ENCODE measurements at places on chromosomes 7 and 10. TPM values are rescaled to one million over a fixed set of nuclear protein-coding genes. Genes with fewer than 3 reads are reported as not detected.

GRCh38 chr7:95330204-95330960 is 6.0 kb upstream of the PON1 start:
- peak overlapping the region; percentile 56 for H3K27ac ChIP-seq
- peaks cover 6% of the 10 kb centered on the region for H3K4me1 ChIP-seq
- H3K4me3 ChIP-seq: peak overlapping the region; percentile 60
- peaks cover 2% of the 10 kb centered on the region for H3K36me3 ChIP-seq
- peaks cover 12% of the 10 kb centered on the region for H3K27me3 ChIP-seq

ACTL6B gene
- not detected for total RNA-seq

GRCh38 chr10:101967119-101967518 is 88.9 kb downstream of the ARMH3 start:
- no peak for DNase-seq
- H3K27ac ChIP-seq: no peak overlapping the region
- H3K36me3 ChIP-seq: peaks cover 27% of the 10 kb centered on the region
- peaks cover 27% of the 10 kb centered on the region for H3K4me1 ChIP-seq
- no peak overlapping the region for H3K4me3 ChIP-seq

DNA sequence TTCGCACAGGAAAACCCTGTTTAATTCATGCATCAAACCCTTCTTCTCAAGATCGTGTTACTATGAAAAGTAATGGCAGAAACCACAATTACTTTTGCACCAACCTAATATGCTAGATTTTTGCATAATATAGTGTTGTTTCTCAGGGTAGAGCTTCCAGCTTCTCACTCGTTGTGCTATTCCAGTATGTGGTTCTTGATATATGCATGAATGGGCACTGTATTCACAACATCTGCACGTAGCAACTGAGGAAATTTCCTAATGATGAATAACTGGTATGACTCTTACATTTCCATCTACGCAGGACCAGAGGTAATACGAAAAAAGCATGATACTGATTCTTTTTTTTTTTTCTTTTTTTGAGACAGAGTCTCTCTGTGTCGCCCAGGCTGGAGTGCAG is 326.6 kb upstream of the GALNT17 start:
- DNase-seq: no peak
- no peak overlapping the region for H3K27ac ChIP-seq
- H3K36me3 ChIP-seq: no peaks in the 10 kb centered on the region
- H3K4me1 ChIP-seq: no peaks in the 10 kb centered on the region
- no peak overlapping the region for H3K4me3 ChIP-seq

DNA sequence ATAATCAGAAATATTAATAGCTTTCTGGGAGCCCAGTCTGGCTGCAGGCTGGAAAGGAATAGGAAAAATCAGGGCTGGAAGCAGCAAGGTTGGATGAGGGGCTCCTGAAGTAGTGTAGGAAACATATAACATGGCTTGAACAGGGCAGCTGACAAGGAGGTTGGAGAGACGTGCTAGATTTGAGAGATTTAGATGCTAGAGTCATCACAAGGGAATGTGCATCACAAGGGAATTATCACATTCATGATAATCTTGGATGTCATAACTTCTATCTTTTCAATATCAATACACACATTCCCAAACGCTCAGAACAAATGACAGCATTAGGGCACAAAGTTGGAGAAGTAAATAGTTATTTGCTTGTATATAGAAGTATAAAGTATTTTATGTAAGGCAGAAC is 120.9 kb upstream of the EGFR start:
- H3K4me1 ChIP-seq: no peaks in the 10 kb centered on the region
- H3K27ac ChIP-seq: no peak overlapping the region
- no peak overlapping the region for H3K4me3 ChIP-seq
- H3K36me3 ChIP-seq: no peaks in the 10 kb centered on the region
- H3K27me3 ChIP-seq: peaks cover 9% of the 10 kb centered on the region
- DNase-seq: no peak

DNA sequence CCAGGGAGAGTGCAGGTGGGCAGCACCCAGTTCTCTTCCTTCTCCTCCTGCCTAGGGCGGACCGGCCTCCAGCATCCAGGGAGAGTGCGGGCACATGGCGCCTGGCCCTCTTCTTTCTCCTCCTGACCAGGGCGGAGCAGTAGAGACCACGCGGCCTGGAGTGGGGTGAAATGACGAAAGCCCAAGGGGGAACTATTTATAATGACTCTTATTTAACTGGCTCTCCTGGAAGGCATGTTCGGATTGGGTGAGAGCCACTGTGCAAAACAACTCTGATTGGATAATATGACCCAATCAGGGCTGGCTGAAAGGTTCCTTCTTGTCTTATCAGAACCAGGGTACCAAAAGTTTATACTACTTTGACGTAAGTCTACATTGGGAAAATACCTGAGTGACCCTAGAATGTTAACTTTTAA is 63.1 kb downstream of the ZNF37A start:
- H3K36me3 ChIP-seq: no peaks in the 10 kb centered on the region
- H3K4me1 ChIP-seq: no peaks in the 10 kb centered on the region
- H3K4me3 ChIP-seq: no peak overlapping the region

DNA sequence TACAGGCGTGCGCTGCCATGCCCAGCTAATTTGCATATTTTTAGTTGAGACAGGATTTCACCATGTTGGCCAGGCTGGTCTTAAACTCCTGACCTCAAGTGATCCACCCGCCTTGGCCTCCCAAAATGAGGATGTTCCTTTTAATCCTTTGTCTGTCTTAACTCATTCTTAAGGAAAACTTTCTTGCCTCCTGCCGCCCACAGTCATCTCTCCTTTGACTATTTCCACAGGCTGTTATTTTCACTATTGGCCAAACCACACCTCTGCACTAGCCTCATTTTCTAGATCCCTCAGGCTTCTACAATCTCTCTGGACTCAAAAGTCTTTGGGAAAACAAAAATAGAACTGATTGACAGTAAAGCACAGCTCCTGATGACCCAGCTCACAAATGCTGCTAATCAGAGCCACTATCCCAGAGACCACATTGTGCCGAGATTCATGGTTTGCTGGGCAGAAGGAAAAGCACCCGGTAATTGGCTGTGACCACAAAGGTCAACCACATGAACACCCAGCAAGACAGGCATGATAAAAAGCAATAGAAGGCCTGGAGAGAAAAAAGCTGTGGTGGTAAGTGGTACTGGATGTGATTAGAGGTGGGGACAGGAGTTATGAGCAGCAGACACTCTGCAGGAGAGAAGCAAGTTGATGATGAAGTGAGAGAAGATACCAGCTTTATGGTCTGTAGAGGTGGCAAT is 44.1 kb upstream of the ZNRF2 start:
- no peak for DNase-seq
- no peaks in the 10 kb centered on the region for H3K36me3 ChIP-seq
- H3K4me1 ChIP-seq: peaks cover 18% of the 10 kb centered on the region

DNA sequence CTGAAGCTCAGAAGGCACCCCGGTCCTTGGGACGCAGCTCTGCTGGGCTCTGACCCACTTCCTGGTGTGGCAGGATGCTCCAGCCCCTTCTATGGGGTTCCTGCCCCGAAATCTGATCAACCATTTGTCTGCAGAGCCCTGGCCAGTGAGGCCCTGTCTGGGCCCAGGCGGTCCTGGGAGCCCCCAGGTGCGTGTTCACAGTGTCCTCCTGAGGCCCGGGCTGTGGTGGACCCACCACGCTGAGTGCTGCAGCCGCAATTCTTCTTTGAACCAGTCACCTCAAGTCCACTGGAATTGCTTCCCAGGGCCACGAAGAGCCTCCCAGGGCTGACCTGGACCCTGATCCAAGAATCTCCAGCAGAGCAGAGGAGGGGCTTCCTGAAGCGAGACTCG is 19.1 kb downstream of the KNDC1 start:
- no peaks in the 10 kb centered on the region for H3K36me3 ChIP-seq
- no peak overlapping the region for H3K27ac ChIP-seq
- no peak overlapping the region for H3K4me3 ChIP-seq
- no peaks in the 10 kb centered on the region for H3K4me1 ChIP-seq
- DNase-seq: no peak

GRCh38 chr7:151808400-151809145 is 68.3 kb downstream of the PRKAG2 start:
- no peaks in the 10 kb centered on the region for H3K36me3 ChIP-seq
- no peak for DNase-seq
- H3K27ac ChIP-seq: no peak overlapping the region
- no peaks in the 10 kb centered on the region for H3K27me3 ChIP-seq

DENND2A gene
- not detected for total RNA-seq

DNA sequence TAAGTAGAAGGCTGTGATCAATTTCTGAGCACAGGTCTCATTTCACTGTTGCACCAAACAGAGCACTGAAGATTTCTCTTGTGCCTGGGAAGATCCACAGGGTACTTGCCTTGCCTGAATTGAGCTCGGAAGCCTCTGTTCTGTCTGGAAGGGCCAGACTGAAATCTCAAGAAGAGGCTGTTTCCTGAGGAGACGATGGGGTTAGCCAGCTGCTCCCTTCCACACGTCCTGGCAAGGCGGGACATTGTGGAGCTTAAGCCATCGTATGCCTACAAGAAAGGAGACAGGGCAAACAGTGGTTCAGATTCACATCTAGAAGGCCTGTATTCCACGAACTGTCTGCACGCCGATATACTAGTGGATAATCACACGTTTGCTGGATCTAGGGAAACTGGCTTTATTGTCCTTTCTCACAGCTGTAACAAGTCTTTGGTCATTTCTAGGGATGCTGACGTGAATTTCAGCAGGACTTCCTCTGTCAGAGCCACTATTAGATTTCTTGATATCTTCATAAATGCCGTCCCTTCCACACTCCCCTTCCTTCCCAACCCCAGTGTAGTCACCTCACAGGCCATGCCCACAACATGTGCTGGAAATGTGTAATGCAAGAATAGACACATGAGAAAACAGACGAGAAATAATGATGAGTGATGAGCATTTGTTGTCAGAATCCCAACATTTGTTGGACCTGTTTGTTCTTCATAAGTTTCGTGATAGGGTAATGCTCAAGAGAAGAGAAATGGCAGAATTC is 137.2 kb upstream of the RSU1 start:
- no peak overlapping the region for H3K4me3 ChIP-seq
- no peak for DNase-seq
- H3K27ac ChIP-seq: no peak overlapping the region
- no peaks in the 10 kb centered on the region for H3K27me3 ChIP-seq
- no peaks in the 10 kb centered on the region for H3K36me3 ChIP-seq

GRCh38 chr7:93014410-93014809 is 103.4 kb downstream of the SAMD9 start:
- no peak for DNase-seq
- peaks cover 13% of the 10 kb centered on the region for H3K4me1 ChIP-seq
- H3K27me3 ChIP-seq: peaks cover 7% of the 10 kb centered on the region
- no peak overlapping the region for H3K4me3 ChIP-seq
- H3K36me3 ChIP-seq: no peaks in the 10 kb centered on the region

PRSS2 gene
- total RNA-seq: not detected

PARG gene
- 29.9 TPM for total RNA-seq

DNA sequence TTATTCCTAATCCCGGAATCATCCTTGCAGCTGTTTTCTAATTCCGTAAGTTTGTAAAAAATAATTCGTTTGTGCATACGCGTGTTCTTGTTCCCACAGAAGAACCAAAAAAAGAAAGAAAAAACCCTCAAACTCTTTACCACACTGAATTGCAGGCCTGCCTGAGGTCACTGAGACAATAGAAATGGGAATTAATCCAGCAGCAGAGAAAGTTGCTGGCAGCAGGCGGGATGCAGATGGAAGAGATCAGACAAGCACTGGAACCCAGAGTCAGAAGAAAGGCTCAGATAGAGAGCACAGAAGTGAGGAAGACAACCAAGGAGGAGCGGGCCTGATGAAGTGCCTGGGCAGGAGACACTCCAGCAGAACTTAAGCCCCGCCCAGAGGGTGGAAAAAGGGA is 141.5 kb upstream of the VWC2 start:
- DNase-seq: no peak
- H3K36me3 ChIP-seq: no peaks in the 10 kb centered on the region
- no peak overlapping the region for H3K27ac ChIP-seq
- H3K4me3 ChIP-seq: no peak overlapping the region
- H3K4me1 ChIP-seq: no peaks in the 10 kb centered on the region

DNA sequence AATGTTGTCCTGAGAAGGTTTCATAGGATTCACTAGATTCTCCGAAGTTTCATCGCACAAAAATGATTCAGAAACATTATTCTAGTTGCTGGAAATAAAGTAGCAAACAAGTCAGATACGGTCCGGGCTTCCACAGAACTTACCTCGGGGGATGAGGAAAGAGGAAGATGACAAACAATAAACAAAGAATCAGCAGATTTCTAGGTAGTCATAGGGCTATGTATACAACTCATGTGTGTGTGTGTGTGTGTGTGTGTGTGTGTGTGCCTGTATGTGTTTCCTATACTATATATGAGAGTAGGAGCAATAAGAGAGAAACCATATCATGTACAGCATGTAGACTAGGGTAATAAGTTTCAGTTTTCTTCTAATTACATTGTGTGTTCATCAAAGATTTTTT is 16.5 kb downstream of the TMEM236 start:
- H3K27ac ChIP-seq: no peak overlapping the region
- H3K4me1 ChIP-seq: no peaks in the 10 kb centered on the region
- H3K27me3 ChIP-seq: no peaks in the 10 kb centered on the region

NCF1 gene
- 1.8 TPM for total RNA-seq

DNA sequence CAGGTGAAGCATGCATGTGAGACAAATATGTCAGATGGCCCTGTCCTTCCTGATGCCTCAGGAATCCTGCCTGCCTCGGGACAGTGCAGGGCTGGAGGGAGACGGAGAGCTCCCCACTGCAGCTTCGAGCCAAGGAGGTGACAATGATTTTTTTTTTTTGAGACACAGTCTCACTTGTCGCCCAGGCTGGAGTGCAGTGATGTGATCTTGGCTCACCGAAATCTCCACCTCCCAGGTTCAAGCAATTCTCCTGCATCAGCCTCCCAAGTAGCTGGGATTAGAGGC is 68.8 kb downstream of the OAT start:
- DNase-seq: no peak
- H3K4me3 ChIP-seq: no peak overlapping the region
- peaks cover 7% of the 10 kb centered on the region for H3K4me1 ChIP-seq

DNA sequence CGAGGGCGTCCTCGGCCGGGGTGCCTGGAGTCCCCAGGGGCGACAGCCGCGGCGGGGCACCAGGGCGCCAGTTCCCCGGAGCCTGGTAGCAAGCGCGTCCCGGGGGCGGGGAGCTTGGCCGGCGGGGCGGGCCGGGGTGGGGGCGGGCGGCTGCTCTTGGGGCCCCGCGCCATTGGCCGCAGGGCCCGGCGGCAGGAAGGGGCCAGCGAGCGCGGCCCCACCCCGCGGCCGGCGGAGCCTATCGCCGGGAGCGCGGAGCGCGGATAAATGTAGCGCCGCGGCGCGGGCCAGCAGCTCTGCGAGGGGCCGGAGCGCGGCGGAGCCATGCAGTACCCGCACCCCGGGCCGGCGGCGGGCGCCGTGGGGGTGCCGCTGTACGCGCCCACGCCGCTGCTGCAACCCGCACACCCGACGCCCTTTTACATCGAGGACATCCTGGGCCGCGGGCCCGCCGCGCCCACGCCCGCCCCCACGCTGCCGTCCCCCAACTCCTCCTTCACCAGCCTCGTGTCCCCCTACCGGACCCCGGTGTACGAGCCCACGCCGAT is at the start of gene HHEX:
TSS of gene HHEX (plus strand) at position 293 of the 548 bp plus-strand sequence. CDS start at position 325, 32 bp downstream.
- DNase-seq: peak; percentile 40
- H3K27me3 ChIP-seq: peaks cover 77% of the 10 kb centered on the region
- no peak within 1 kb of the TSS for H3K27ac ChIP-seq
- H3K4me1 ChIP-seq: peaks cover 20% of the 10 kb centered on the region
- peak within 1 kb of the TSS; percentile 55 for H3K4me3 ChIP-seq

CAPZA2 gene
- 158 TPM for total RNA-seq

GRCh38 chr7:158274404-158274811 is 313.2 kb downstream of the PTPRN2 start:
- H3K27ac ChIP-seq: no peak overlapping the region
- H3K36me3 ChIP-seq: no peaks in the 10 kb centered on the region
- H3K4me1 ChIP-seq: no peaks in the 10 kb centered on the region
- no peak overlapping the region for H3K4me3 ChIP-seq

TMEM229A gene
- total RNA-seq: not detected
